ENCODE measurements at places on chromosomes 6 and 20.

DNA sequence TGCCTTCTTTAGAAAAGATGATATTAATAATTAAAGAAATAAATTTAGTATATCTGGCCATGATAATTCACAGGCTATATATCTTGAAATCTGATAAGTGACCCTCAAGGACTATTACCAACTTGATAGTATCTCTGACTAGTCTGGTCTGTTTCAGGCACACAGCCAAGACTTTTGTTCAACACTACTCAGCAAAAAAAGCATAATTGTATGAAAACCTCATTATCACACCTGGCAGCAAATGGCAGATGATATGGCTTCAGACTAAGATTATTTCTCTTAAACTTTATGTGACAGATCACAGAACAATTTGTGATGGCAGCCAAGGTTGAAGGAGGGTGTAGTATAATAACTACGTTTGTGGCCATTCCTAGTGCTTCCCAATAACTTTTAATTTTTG, 114.7 kb downstream of the RWDD2A start:
- no peak for DNase-seq

DNA sequence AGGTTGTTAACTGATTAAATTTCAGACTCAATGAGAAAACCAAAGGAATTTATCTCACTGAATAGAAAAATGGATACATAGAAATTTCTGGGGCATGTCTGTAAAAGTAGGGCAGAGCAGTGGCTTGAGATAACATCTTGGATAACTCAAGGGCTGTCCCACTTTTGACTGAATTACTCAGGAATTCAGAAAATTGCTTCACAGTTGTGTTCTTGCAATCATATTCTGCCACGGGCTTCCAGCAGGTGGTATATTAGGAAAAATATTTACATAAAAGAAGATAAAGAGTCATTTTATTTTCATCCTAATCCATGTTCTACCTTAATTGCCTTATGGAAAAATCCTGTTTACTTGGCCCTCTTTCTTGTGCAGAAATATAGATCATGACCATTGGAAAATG, 156.4 kb upstream of the AKIRIN2 start:
- DNase-seq, result no peak

GRCh38 chr6:116101790-116102189, 1.1 kb downstream of the NT5DC1 start:
- DNase-seq, result no peak

- no peak for DNase-seq
Observed at GRCh38 chr6:33136310-33136900, 55.9 kb downstream of the COL11A2 start.

DNA sequence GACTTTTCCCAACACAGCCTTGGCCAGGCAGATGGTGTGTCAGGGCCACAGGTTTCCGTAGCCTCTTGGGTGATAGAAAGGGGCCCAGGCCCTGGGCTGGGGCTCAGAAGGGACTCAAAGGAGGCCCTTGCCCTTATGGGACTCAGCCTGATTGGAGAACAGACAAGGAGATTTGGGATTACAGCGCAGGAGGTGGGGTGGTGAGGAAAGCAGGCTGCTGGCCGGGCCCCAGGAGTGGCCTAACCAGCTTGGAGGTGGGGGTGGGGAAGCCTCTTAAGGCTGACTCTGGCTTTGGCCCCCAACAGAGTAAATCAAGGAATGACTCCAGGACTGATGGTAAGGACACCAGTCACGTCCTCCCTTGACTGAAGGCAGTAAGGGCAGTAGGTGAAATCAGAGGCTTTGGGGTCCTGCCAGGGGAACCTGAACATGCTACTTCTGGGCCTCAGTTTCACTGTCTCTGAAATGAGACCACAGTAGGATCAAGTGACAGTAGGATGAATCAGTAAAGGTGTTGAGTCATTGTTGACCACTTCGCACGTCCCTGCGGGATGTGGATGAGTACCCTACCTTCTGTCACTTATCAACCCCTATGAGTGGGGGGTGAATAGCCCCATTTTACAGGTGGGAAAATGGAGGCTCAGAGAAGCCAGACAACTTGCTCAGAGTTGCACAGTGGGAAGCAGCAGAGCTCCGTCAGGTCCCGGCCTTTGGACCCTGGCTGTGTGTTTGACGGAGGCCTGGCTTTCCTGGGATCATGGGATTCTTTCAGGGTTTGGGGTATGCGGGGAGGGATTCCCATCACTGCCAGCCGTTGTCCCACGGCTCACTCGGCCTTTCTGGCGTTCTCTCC, 4.5 kb downstream of the SNAI1 start:
- DNase-seq, result no peak

GRCh38 chr20:56195946-56196345, 52.6 kb upstream of the MC3R start:
- no peak for DNase-seq

DNA sequence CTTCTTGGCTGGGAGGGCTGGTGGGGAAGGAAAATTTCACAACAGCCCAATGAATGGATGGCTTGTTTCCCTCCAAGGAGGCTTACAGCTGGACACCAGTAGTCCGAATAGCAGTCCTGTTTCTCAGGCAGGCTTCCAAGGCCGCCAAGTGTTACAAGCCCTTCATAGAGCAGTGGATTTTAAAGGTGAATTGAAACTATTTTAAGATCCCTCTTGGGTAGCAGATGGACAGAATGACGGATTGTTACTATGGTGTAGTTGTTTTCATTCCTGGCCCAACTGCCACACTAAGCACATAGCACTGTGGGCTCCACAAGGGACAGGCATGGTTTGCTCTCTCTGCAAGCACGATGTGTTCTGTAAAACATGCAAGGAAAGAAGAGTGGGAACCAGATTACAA, 203.3 kb upstream of the TAB2 start:
- no peak for DNase-seq

GRCh38 chr6:111606620-111607115, 990 bp upstream of the TRAF3IP2 start:
- DNase-seq, result no peak

- no peak for DNase-seq
Observed at GRCh38 chr6:117956386-117956785, 49.3 kb downstream of the SLC35F1 start.

- no peak for DNase-seq
Observed at GRCh38 chr6:159196430-159196975, 27.3 kb downstream of the FNDC1 start.

- no peak for DNase-seq
Observed at GRCh38 chr6:142698751-142699150, 246.2 kb downstream of the HIVEP2 start.

GRCh38 chr6:36436466-36436865, 6.2 kb downstream of the PXT1 start:
- DNase-seq, result no peak

GRCh38 chr6:158561938-158562337, 2.0 kb downstream of the TMEM181 start:
- no peak for DNase-seq

DNA sequence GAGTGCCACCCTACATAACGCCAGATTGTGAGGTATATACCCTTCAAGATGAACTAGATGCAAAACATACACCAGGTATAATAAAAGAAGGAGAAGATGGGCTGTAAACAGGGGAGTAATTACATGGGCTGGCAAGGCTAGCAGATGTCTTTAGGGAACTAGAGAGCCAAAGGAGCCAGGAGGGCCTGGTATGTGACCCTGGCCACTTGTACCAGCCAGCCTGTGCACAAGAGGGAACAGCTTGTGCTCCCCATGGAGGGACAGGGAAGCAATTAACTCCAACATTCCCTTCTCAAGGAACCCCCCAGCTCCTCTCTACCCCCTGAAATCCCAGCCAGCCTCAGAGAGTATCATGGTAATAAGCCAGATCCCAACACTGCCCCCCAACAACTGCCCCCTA, 139.9 kb downstream of the HIVEP2 start:
- no peak for DNase-seq

DNA sequence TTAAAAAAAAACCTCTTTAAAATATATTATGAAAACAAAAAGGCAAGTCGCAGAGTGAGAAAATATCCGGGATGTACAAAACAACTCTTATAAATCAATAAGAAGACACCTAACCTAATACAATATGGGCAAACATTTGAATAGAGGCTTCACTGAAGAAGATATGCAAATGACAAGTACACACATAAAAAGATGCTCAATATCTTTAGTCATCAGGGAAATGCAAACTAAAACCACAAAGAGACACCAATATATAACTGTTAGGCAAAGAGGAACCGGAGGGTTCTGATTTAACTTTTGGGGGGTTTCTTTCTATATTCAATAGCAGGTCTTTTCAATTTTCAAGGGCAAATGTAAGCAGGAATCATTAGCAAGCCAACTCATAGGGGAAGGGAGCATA, 480.7 kb upstream of the SPTLC3 start:
- no peak for DNase-seq

DNA sequence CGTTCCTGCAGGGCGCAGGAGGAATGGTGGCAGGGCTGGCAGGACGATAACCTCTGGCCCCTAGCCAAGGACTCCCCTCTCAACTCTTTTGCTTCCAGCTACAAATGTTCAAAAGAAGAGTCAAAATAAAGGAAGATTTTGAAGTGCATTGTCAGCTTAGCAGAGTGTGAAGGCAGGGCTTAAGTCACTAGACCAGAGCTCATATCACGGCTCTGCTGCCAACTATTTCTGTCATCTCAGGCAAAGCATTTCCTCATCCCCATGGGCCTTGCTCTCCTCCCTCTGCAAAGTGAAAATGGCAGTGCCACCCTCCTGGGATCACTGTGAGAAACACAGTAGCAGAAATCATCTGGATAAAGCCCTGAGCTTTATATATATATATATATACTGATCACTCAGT, 36.7 kb downstream of the CFAP61 start:
- DNase-seq, result no peak

DNA sequence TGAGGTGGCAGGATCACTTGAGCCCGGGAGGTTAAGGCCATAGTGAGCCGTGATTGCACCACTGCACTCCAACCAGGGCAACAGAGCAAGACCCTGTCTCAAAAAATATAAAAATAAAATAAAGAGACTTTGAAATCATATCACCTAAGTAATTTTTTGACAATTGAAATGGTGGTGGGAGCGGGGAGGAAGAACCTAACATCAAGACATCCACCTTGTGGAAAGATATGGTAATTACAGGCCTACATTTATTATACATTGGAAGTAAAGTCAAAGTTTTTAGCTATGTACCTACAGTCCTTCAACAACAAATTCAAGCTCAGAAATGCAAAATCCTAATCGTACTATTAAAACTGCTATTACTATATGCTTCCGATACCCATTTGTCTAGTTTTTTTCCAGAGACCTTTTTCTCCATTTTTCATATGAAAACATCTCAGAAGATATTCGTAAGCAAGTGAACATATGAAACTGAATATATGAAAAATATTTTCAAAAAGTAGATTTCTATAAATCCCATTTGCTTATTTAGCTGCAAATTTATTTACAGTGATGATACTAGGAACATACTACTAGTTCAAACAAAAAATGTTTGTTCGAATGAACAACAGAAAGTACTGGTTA, 83.3 kb downstream of the SYCP2 start:
- no peak for DNase-seq

DNA sequence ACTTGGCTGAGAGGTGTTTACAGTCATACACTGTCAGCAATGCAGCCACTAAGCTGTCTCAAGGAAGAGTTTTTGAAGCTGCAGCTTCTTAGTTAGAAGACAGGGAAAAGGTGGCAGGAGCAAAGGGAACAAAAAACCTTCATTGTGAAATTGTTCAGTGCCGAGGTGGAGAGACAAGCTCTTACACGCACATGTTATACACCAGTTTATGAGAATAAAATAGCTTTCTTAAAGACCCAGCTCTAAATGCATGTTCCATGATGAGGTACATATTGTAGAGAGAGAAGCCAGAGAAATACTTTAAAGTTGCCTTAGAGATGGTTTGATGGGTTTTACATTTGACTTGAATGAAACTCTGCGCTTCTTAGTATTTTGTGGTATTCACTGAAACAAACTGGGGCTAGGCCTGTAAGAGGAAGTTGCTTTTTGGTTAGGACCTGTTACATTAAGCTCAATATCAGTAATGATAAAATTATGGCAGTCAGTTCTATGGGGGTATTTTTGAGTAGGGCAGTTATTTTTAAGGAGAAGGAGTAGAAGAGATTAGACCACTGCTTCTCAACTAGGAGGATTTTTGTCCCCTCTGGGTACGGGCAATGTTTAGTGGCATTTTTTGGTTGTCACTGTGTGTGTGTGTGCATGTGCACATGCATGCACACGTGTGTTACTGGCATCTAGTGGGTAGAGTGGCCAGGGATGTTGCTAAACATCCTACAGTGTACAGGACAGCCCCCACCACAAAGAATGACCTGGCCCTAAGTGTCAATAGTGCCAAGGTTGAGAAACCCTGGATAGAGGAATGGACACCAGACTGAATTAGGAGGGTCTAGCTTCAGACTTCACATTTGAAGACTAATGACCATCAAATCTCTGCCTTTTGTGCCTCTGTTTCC, 9.8 kb downstream of the NEDD9 start:
- no peak for DNase-seq

DNA sequence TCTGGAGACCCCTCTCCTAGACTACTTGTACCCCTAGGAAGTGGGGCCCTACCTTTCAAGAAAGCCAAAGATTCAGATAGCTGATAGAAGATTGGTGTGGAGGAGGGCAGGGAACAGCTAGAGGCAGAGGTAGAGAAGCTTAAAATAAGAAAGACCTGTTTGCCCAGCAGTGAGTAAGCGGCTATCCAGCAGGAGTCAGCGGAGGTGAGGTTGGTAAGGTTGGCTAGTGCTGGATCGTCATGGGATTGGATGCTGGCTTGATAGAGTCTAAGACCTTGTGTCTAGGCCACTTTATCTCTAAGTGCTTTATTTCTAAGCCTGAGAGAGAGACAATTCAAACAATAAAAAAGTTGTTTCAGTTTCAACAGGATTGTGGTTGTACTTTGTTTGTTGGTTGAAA, 19.1 kb downstream of the ANKS1A start:
- no peak for DNase-seq

DNA sequence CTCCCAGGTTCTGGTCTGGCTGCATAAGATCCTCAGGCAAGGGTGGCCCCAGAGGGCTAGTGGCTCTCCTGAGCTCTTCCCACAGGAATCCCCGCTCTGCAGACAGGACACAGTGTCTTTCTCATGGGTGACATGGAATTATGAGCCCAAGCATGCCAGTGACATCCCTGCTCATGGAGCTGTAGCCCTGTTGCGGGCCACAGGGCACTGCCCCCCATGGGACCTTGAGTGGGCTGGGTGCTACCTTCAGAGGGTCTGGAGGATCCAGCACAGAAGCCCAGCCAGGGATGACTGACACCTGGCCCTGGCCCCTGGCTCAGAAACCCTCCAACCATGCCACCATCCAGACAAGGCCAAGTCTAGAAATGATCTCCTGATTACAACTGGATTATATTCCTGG, 657.5 kb upstream of the DEFB115 start:
- no peak for DNase-seq

GRCh38 chr6:105968603-105969333, 117.4 kb upstream of the PRDM1 start:
- no peak for DNase-seq

DNA sequence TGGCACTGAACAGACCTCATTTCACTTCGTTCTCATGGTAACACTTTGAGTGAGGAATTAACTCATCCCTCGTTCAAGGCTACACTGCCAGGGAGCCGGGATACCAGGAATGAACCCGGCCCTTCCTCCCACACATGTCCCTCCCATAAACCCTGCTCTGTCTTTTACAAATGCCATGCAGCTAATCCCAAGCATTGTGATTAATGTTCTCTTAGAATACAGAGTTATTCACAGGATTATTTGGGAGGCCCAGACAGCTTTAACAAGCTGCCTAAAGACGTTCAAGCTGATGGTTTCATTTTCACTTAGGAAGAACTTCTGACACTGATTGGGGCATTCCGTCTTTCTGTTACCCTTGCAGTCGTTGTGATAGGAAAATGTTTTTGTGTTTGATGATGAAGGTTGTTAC, 42.5 kb upstream of the CD83 start:
- no peak for DNase-seq
